ENCODE measurements at places on chromosomes 5 and 9. TPM values are rescaled to one million over a fixed set of nuclear protein-coding genes. Genes with fewer than 3 reads are reported as not detected.

Gene AGXT2
- not detected for total RNA-seq

Gene VCAN
- 388 TPM for total RNA-seq

Gene PCDHGA10
- 2.3 TPM for total RNA-seq

Gene CYSRT1
- 0.17 TPM for total RNA-seq

Gene PRR16
- 1.6 TPM for total RNA-seq

Gene FREM1
- total RNA-seq = 0.16 TPM

Gene AJM1
- 0.95 TPM for total RNA-seq

Gene NSUN2
- 32.2 TPM for total RNA-seq

Gene HRH2
- not detected for total RNA-seq

Gene TLN1
- total RNA-seq = 209 TPM

Gene KIF4B
- total RNA-seq = 0.09 TPM

Gene FAM120A
- 72.5 TPM for total RNA-seq

Gene REEP2
- total RNA-seq = 16.4 TPM

Gene MOCS2
- total RNA-seq = 20.9 TPM

Gene SMIM33
- not detected for total RNA-seq

Gene SPINK7
- total RNA-seq = not detected

Gene AHRR
- 29.2 TPM for total RNA-seq

Gene FRRS1L
- total RNA-seq = 0.16 TPM

Gene PHYHD1
- total RNA-seq = 16.3 TPM

Gene GRM6
- under 0.01 TPM for total RNA-seq

Gene SLC6A3
- not detected for total RNA-seq

Gene CORO2A
- under 0.01 TPM for total RNA-seq

Gene ZFAND5
- 53.9 TPM for total RNA-seq

Gene SLCO6A1
- total RNA-seq = not detected

Gene SHISAL2B
- total RNA-seq = 0.16 TPM

Gene MAMDC2
- 0.52 TPM for total RNA-seq

Gene HMGCR
- total RNA-seq = 54.4 TPM

Gene SLC34A3
- not detected for total RNA-seq

Gene LCN9
- not detected for total RNA-seq

Gene S1PR3
- total RNA-seq = 14.2 TPM

Gene C9
- 0.16 TPM for total RNA-seq

Gene SLCO4C1
- under 0.01 TPM for total RNA-seq

Gene SLC22A4
- total RNA-seq = 4.4 TPM

Gene SLC25A2
- total RNA-seq = not detected

Gene TMEM252
- not detected for total RNA-seq

Gene ANKRD31
- total RNA-seq = 0.09 TPM

Gene TAF11L10
- total RNA-seq = not detected

Gene ARID3C
- total RNA-seq = not detected

Gene ZBED3
- total RNA-seq = 1.4 TPM

Gene C8G
- total RNA-seq = 0.32 TPM

Gene FLT4
- 0.09 TPM for total RNA-seq

Gene BARHL1
- total RNA-seq = not detected

Gene GABBR2
- 0.43 TPM for total RNA-seq

Gene SLF1
- total RNA-seq = 1.3 TPM

Gene ACTBL2
- total RNA-seq = under 0.01 TPM

Gene ASPN
- 11.2 TPM for total RNA-seq

Gene EIF4E1B
- not detected for total RNA-seq

Gene GNE
- total RNA-seq = 26.1 TPM

Gene PCDHGB1
- total RNA-seq = 1.5 TPM

Gene UNC13B
- total RNA-seq = 25.5 TPM

Gene NRG2
- 0.32 TPM for total RNA-seq
